ENCODE measurements at places on chromosomes 4 and X.
A peak's percentile ranks its signal among the peaks of the same experiment; 100 is the strongest.

DNA sequence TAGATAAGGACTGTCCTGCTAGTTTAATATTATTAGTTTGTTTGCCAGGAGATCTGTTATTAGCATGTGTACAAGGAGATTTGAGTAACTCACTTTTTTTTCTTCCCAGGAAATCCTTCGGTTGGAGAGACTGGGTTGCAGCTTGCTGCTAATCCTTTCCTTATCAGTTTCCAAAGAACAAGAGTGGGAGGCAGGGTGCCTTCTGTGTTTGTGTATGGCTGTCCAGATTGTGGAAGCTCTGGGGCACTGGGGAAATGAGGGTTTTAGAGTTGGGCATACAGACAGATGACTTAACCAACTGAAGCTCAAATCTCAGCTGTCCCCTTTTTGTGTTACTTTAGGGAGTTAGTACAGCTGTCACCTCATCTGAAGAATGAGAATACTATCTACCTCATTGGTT, 12.6 kb upstream of the SUPT20HL1 start:
- peak; percentile 54 for DNase-seq

DNA sequence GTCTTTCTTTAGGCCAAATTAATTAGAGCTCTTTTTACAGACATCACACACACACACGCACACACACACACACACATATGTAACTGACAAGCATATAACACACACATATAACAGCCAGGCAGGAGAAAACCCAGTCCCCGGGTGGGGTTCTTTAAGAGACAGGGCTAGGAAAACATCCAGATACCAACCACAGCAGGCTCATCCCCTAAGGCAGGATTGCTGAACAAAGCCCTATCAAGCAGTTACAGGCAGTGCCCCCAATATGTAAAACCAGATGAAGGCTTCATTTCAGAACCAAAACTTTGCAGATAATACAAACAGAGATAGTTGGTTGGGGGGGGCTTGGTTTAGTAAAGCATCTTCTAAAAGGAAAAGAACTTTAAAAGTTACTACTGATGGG, 18.0 kb upstream of the FAM47E start:
- DNase-seq: no peak

DNA sequence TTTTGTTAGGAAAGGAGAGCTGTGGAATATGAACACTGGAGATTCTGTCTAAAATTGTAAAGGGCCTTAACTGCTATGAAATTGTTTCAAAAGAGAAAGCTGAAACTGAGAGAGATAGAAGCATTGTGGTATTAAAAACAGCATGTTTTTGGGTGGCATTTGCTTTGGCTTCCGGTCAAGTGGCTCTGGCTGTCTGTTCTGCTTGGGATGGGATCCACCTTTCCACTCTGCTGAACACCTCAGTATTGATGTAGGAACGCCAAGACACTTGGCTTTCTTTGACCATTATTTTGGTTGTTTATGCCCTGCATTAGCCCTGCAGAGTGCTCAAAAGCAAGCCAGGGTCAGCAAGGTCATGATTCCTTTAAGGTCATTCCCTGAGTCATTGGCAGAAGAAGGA, 199.7 kb downstream of the SLC4A4 start:
- DNase-seq: no peak

- DNase-seq: no peak
Observed at GRCh38 chr4:41406113-41406516, 131.8 kb upstream of the LIMCH1 start.

GRCh38 chrX:73182502-73183114, 32.0 kb downstream of the NAP1L2 start:
- no peak for DNase-seq

- peak; percentile 15 for DNase-seq
Observed at GRCh38 chr4:21697583-21697982, 251.0 kb downstream of the KCNIP4 start.

DNA sequence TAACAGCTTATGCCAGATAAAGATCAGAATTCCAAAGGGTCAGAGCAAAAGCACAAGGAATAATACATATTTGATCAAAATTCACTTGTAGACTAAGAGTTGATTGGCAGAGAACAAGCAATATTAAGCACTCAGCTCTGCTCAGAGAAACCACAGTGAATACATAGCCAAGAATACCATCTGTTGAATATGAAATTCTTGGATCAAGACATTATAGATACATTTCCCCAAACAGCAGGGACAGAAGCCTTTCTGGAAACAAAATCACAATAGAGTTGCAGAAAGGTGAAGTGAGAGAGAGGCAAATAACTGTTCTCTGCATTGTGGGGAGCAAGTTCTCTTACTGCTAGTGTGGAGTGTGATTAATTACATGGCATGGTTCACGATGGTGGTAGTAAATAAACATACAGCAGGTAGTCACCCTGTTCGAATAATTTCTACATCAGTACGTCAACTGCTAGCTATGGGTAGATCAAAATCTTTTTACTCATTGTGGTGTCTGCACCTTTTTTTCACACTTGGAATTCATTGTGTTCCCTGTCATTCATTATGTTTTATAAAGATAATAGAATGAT, 366.7 kb downstream of the PCDH7 start:
- DNase-seq: no peak

- no peak for DNase-seq
Observed at GRCh38 chr4:52870225-52870624, 8.1 kb downstream of the RASL11B start.

- no peak for DNase-seq
Observed at GRCh38 chr4:173509036-173510001, 20.7 kb downstream of the HAND2 start.

GRCh38 chr4:18405054-18405453, 383.5 kb upstream of the LCORL start:
- no peak for DNase-seq

- DNase-seq: peak; percentile 83
Observed at GRCh38 chr4:121674696-121675095, 22.1 kb downstream of the ANXA5 start.

DNA sequence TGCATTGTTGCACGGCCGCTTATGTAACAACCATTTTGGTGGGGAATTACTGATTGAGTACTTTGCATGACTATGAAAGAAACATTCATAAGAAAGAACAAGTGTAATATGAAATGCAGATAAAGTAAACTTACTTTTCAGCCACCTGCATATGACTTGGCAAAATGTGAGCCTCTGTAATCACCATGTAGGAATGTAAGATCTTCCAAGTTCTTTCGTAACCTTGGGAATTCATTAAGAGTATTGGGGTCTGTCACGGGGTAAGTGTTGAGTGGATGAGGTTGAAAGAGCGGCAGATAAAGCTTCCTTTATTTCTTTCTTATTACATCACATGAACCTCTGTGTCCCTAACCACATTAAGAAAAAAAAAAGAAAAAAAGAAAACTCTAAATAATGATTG, 348.5 kb upstream of the NR3C2 start:
- no peak for DNase-seq

DNA sequence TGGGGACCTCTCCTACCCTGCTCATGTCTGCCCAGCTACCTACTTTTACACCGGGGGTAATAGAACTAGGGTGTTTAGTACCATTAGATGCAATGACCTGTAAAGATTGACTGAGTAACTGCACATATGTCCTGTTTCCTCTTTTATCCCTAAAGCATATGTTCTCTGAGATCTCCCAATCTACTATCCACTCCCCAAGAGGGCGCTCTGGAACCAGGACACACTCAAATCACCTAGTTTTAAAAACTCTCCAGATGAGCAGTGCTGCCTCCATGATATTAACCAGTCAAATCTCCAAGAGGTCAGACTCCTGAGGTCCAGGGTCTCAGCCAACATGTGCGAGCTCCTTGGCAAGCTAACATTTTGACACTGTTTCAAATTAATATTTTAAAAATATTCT, 87.0 kb upstream of the TSPAN5 start:
- DNase-seq: peak; percentile 50

DNA sequence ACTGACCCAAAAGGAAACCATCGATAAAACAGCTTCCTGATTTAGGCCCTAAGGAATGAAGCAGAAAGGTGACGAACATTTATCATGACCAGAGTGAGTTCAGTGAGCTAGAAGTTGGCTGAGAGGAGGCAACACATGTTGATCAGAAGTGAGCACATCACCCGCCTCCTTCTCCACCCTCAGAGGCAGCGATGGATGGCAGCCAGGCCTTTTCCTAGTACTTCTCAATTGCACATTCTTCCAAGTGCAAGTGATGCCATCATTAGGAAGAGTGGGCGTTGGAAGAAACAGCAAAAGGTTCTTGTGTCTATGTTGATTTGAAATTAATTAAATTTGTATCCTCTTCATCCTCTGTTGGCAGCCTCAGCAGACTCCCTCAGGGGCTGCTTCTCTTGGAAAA, 51.7 kb downstream of the TMEM154 start:
- DNase-seq: no peak

- DNase-seq: peak; percentile 65
Observed at GRCh38 chr4:52925531-52925968, 63.4 kb downstream of the RASL11B start.

- no peak for DNase-seq
Observed at GRCh38 chr4:53326535-53326934, 39.3 kb downstream of the SCFD2 start.

DNA sequence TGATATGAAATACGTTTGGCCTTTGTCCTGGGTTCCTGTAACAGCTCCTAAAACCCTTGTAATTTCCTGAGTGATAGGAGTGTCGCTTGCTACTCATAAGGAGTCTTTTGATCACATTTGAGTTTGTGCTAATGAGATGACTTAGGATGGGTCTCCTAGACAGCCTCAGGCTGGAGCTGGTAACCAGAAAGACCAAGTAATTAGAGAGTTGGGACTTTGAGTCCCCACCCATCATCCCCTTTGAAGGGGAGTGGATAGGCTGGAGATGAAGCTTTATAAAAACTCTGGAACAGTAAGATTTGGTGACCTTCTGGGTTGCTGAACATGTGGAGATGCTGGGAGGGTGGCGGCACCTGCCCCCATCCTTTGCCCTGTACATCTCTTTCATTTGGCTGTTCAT, 2.9 kb downstream of the SEC24B start:
- no peak for DNase-seq

DNA sequence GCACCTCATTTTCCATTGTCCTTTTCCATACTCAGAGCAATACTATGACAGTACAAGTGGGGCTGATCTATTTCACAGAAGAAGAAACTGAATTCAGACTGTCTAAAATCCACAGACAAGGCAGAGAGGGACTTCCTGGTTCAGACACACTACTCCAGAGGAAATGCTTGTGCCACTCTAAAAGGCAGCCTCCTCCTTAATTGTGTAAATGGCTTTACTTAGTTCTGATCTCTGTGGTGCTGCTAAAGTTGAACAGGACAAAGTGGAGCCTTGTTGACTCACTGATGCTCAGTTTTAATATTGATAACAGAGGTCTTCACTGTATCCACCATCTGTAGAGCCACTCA, 122.4 kb downstream of the KIT start:
- no peak for DNase-seq

DNA sequence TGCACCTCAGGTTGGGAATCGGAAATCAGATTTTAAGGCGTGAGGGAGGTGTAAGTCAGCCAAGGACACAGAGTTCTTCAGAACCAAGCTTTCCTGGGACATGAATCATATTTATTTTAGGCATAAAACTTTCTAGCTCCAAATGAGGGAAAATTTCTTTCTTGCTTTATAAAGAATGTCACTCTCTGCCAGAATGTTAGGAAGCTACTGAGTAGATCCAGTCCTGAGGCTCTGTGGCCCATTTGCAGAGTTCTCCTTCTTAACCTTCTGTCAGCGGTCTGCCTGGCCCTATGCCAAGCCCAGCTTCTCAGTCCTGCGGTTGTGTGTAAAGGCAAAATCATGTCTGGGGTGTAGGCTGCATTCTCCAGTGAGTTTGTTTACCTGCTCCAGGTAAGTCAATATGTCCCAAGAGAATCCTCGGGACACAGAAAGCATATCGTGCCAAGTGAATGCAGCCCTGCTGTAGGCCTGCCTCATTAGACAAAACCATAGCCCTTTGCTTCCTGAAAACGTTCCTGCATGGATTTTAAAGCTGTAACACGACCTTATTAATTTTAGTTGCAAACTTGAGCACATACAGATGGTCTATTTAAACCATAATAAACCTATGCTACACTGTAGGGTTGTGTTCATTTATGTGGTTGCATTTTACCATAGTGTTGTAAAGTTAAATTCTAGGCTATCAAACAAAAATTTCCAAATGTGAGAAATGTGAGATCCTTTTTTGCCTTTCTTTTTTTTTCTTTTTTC, 29.2 kb upstream of the CCNI start:
- peak; percentile 48 for DNase-seq

- peak; percentile 18 for DNase-seq
Observed at GRCh38 chrX:22686138-22686541, 313.6 kb upstream of the DDX53 start.

- DNase-seq: no peak
Observed at GRCh38 chr4:6401797-6402196, 70.6 kb downstream of the PPP2R2C start.

GRCh38 chrX:118219866-118220265, 103.3 kb upstream of the KLHL13 start:
- no peak for DNase-seq

DNA sequence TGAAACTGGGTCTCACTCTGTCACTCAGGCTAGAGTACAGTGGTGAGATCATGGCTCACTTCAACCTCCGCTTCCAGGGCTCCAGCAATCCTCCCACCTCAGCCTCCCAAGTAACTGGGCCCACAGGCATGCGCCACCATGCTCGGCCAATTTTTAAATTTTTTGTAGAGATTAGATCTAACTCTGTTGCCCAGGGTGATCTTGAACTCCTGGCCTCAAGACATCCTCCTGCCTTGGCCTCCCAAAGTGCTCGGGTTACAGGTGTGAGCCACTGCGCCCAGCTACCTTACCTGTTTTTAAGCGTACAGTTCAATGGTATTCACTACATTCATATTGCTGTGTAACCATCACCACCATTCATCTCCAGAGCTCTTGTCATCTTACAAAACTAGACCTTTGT, 41.5 kb downstream of the ING2 start:
- no peak for DNase-seq

DNA sequence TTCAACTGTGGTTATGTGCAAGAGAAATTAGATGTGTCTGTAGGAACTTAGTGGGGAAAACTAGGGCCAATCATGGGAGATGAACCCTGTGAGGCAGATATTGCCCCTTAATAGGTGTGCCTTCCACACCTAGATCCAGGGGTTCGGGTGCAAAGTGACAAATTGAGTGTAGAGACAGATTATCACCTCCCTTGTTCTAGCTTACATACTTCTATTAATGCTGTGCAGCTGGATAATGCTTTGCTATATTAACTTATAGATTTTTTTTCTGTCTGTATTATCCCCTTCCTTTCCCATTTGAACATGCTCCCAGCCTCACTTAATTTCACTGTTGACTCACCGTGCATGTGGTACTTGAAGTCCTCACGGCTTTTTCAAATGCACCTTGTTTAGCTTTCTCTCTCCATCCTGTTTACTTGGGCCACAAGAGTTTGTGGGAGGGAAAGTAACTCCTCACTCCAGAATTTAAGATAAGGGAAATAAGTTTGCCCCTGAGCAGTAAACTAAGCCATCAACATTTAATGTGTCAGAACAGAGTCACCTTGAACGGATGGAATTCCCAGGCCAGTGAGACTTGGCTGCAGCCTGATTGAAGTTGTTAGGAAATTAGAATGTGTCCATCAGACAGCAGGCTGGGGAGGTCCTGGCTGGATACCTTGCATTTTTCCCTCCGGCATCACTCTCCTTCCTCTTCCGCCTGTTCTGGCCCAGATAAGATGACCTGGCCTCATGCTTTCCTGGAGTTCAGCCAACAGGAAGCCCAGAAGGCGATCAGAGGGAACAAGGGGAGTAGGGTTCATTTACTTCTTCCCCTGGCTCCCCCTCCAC, 478.4 kb downstream of the BCOR start:
- no peak for DNase-seq

All from NCI-H524 (cell line).